Inflammatory macrophage treated with lipopolysaccharide for 4 hours (primary cell): ENCODE measurements at places on chromosomes 16 and 17.

DNA sequence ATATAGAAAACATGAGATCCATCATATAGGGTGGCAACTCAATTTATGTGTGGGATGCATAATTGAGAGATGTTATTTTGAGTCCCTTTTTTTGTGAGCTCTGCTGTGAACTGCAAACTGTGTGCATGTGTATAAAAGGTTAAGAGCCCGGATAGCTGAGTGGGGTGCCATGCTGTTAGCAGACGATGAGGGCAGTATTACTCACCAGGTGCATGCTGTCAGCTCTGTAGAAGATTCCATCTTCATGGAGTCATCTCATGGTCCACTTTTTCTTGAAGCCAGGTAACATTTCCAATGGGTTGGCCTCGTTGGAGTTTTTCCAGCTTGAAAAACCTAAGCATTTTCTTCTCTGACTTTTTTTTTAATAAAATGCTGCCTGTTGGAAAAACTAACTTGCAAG, 43.0 kb upstream of the RHBDL3 start:
- DNase-seq = no peak

DNA sequence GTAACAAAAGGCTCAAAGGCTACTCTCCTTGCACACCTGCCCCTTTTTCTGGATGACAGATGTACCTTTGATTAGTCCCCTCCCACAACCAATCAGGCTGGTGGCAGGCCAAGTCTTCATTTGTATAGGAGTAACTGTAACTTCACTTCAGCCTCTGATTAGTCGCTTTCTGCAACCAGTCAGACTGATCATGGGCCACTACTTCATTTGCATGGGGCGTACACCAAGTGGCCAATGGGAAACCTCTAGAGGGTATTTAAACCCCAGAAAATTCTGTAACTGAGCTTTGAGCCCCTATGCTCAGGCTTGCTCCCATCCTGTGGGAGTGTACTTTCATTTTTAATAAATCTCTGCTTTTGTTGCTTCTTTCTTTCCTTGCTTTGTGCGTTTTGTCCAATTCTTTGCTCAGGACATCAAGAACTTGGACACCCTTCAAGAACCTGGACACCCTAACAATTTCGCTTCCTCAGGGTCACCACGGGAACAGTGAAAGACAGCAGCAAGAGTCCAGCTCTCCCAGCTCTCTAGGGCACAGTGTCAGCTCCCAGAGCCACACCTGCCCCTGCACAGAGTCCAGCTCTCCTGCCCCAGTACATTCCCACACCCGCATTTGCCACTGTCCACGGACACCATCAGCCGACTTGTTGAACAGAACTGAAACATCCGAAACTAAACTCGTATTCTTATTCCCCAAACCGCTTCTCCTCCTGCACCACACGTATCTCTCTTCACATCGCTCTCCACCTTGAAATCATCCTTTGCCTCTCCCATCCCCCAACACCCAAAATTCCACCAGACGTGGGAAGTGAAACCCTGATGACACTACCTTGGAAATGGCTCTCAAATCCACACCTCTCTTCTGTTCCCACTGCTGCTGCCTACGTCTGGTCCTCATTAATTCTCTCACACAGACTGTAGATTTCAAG, 53.4 kb downstream of the ABCC12 start:
- DNase-seq = no peak

DNA sequence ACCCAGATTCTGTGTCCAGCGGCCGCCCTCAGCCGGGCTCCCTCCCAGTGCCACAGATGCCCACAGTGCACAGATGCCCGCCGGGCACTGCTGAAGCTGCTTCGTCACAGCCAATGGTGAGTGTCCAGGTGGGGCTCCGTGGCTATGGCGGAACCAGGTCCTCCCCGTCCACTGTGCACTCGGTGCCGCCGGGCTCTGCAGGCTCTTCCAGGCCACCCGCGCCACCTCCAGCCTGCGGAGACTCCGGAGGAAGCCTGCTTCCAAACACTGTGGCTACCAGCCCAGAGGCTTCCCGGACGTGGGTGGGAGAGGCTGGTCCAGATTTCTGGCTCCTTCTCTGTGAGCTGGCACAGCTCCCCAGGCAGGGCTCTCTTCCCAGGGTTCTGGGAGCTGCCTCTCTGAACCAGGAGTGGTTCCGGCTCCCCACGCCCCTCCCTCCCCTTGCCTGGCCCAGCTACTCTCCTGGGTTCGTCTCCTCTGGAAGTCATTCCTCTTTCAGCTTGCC, 2.8 kb upstream of the PYCR1 start:
- no peak for DNase-seq

DNA sequence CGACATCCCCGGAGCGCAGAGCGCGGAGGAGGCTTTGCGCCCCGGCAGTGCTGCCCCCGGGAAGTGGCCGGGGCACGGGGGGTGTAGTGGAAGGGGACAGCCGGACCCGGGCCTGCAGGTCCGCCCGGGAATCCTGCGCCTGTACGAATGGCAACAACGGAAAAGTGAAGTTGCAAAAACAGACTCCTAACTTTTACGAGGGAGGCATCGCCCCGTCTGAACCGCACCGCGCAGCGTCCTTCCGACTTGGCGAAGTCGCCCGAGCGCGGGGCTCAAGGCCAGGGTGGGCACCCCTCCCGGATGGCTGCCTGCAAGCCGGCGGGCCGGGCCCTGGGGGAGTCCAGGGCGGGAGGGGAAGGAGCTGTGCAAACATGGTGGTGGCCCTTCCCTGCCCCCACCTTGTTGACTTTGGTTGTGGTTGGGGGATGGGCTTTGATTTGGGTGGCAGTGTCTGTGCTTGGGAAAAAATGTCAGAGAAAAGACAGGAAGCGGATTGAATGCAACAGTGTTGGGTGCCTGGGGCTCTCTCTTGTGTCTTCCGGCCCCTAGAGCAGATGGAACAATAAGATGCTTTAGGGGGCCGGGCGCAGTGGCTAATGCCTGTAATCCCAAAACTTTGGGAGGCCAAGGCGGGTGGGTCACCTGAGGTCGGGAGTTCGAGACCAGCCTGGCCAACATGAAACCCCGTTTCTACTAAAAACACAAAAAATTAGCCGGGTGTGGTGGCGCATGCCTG, 675 bp downstream of the RNF213 start:
- peak; percentile 49 for DNase-seq

- DNase-seq = peak; percentile 62
Measured at GRCh38 chr16:57694725-57695679, at the start of gene DRC7. TSS of gene DRC7 (plus strand) at chr16:57694806. CDS start at chr16:57697950, 3,144 bp downstream.

DNA sequence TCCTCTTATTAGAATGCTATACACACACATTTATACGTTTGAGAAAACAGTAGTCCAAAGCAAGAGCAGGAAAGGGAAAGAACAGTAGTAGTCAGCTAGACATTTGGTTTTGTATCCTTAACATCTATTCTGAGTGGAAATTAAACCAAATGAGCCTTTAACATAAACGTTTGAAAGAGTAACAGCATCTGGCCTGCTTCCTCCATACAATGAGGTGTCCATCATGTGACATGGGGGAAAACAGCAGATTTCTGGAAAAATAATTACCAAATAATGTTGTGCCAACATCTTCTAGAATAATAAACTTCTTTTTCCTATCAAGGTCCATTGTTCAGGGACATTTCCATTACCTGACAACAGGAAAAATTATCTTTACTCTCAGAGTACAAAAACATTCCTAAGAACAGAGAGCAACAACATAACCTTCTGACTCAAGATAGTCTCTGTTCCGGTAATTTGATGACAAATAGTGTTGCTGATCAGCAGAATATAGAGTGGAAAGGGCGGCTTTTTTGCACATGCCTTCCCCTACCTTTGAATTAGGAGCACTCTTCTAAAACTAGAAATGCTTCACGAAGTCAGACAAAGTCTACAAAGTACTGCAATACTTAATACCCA, 20.2 kb downstream of the CYTH1 start:
- DNase-seq = peak; percentile 50

DNA sequence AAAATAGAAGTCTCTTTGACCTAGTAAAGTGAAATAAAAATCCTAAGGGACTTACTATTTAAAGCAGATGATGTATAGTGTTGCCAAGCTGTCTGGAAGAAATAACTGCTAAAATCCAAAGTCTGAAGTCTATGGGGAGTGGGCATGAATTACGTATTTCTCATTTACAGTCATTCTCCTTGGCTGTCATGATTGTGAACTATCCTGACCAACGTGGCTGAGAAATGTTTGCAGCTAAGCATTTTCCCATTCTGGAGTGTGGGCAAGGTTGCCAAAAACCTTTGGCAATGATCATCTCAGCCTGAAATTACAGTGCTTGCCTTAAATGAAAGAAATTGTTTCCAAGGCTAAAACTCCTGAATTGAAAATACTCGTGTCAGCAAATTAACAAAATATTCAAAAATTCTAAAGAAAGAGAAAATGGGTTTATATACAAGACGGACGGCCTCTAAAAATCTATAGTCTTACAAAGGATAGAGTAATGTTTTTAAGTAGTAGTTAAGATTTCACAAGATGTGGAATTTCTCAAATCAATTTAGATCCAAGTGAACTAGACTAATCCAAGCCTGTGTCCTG, 77.0 kb downstream of the CACNG1 start:
- no peak for DNase-seq

DNA sequence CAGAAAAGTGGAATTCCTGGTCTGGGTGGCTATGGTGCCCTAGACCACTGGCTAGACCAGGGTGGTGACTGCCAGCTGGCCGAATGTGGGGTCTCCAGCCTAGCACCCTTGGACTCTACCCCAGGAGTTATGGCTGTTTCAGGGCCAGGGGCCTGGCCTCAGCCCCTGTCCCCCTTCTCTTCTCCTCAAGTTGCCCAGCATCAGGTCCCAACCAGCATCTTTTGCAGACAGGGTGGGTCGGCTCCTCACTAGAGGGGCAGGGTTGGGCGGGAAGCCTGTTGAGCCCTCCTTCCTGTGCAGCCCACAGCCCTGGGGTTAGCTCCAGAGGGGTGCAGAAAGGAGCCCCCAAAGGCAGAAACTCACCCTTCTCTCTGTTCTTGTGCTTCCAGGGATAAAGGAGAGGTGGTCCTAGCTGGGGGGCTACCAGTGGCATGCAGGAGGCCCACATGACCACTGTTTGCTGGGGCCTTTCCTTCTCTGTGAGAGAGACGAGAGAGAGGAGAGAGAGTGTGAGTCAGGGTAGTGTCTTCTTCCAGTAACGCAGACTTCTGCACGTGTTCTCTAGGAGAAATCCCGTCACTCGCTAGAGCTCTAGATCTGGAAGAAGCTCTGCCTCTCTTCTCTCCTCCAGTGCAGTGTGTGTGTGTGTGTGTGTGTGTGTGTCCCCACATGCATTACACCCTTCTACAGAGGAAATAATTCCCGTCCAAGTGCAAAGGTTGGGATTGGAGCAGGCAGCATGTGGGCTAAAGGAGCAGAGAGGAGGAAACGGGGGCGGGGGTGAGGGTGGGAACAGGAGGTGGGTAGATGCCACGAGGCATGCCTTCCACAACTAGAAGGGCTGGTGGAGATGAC, 209.4 kb downstream of the SEC14L1 start:
- DNase-seq = peak; percentile 30

GRCh38 chr16:84182680-84183571, 3.9 kb downstream of the TAF1C start:
- DNase-seq = no peak

DNA sequence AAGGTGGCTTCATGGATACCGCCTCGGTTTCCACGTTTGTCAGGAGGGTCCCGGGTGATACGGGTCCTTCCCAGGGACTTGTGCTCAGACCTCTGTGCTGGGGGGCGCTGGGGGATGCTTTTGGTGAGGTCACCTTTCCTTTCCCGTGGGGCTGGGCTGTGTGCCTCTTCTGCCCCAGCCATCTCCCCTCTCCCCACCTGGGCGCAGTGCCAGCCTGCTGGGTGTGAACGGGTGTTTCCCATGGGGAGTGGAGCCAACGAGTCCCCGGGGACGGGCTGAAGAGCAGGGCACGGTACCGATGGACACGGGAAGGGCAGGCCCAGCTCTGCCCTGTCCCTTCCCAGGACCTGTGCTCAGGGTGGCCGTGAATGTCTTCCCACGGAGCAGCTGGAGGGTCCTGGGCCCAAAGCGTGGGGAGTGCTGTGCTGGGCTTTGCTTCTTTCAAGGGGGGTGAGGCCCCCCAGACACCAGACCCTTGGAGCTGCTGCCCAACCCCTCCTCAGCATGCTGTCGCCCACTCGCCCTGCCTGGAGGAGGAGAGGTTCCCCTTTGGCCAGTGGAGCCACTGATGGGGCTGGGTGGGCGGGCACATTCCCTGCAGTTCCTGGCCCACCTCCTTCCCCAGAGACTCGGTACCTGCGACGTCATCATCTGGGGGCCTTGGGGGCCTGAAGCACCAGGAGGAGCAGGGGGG, 15.5 kb downstream of the TELO2 start:
- no peak for DNase-seq

- DNase-seq = no peak
Measured at GRCh38 chr16:72199761-72200337, 27.9 kb upstream of the PMFBP1 start.

DNA sequence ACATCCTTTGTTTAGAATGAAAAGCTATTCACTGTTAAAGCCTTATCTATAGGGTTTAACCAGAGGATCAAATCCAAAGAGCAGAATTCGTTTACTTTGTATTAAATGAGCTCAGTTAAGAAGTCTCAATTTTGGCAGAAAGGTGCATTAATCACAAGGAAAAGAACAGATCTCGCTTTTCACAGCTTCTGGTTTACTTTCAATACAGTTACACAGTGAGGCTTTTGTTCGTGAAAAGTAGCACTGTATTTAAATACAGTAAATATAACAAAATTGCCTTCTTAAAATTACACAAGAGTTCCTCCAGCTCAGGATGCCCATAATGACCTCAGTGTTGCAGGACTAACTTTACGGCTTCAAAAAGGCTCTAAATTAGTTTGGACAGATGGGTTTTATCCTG, 669.1 kb upstream of the SALL1 start:
- DNase-seq = no peak

- no peak for DNase-seq
Measured at GRCh38 chr16:20339744-20340143, 12.4 kb upstream of the GP2 start.

GRCh38 chr16:12551530-12551929, 252.2 kb downstream of the CPPED1 start:
- DNase-seq = no peak

- DNase-seq = peak; percentile 42
Measured at GRCh38 chr17:49434821-49435670, 20.4 kb upstream of the PHB1 start.

- DNase-seq = peak; percentile 31
Measured at GRCh38 chr17:81519284-81520020, 6.9 kb upstream of the ACTG1 start.

- no peak for DNase-seq
Measured at GRCh38 chr16:86555704-86556075, 655 bp upstream of the MTHFSD start.

GRCh38 chr16:82160226-82160625, 9.8 kb downstream of the MPHOSPH6 start:
- DNase-seq = no peak

- DNase-seq = no peak
Measured at GRCh38 chr17:59355030-59355701, 23.7 kb downstream of the YPEL2 start.

- DNase-seq = no peak
Measured at GRCh38 chr16:14485121-14485551, 144.9 kb downstream of the PARN start.

GRCh38 chr17:50841949-50842354, 6.6 kb downstream of the WFIKKN2 start:
- DNase-seq = peak; percentile 63

DNA sequence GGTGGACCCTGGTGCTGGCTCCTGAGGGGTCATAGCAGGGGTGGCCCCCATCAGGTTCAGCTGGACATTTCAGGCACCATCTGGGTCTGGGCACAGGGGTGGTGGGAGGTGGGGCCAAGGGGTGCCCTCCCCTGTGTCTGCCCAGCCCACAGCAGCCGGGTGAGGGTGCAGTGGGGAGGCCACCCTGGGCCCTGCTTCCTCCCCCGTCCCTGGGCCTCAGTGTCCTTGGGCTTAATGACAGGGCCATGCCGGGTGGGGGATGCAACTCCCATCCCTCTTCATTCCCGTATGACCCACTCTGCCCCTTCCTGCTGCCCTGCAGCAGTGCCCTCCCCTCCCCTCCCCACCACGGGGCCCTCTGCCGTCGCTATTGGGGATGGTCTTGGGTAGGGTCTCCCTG, 10.7 kb downstream of the CPNE7 start:
- DNase-seq = no peak
